Ammon's horn (tissue), 1 donor: ENCODE measurements at places on chromosomes 11 and 22.

DNA sequence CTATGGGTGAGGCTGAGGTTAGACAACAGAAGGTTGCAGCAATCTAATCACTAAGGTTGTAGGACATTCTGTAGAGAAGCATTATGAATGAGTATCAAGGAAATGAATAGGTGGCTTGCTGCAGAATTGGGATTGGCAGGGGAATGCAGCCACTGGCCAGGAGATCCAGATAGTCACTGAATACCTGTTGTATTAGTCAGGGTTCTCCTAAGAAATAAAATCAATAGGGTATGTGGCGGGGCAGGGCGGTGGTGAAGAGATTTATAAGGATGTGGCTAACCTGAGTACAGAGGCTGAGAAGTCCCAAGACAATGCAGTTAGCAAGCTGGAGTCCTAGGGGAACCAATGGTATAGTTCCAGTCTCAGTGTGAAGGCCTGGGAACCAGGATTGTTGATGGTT lies 163.0 kb downstream of the SPON1 start:
- no peak for DNase-seq

GRCh38 chr22:17726006-17726927 lies 48.0 kb downstream of the BID start:
- DNase-seq: no peak

GRCh38 chr11:126703662-126704061 lies 296.9 kb downstream of the KIRREL3 start:
- DNase-seq: no peak

DNA sequence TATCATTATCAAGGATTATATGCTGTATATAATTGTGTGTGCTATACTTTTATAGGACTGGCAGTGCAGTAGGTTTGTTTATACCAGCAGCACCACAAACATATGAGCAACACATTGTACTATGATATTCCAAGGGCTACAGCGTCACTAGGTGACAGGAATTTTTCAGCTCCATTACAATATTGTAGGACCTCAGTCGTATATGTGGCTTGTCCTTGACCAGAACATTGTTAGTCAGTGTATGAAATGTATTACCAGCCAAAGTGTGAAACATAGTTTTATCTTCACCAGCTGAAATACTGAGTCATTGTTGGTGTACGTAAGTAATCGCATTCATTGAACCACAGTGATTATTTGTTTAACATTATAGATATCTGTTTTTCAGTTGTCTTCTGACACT lies 20.4 kb downstream of the JHY start:
- no peak for DNase-seq

DNA sequence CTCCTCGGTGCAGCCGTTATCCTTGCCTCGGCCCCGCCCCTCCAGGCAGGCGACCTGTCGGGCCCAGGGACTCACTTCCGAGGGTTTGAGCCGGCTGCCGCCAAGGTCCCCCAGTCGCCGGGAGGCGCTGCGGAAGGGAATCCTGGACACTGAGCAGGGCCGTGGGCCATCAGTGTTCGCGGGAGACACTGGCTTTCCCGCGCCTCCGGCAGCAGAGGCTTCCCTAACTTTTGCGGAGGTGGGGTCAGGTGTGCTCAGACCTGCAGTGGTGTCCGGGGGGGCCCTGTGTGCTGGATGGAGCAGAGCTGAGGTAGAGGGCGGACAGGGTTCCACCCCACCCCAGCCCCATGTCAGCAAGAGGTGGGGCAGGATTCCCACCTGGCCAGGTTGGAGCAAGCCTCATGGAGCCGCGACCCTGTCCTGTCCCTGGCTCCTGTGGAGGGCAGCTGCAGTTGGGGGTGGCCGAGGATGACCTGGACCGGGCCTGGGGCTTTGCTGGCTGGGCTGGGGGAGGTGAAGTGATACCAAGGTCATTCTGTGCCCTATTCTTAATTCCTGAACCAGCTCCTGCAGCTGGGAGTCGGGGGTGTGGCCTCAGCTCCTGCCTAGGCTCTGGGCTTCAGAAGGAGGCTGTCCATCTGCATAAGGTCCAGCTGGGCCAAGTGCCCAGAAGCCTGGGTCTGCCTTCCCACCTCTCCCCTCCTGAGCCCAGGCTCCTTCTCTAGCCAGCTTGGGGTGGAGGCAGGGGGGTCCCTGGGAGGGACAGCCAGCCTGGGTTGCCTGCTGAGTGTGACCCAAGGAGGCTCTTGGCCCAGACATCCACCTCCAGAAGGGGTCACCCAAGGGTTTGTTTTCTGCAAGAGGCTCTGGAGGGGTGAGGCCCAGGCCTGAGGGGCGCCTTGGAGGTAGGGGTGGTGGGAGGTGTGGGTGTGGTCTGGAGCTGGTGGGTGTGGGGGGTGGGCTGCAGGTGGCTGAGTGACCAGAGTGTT lies 8.4 kb downstream of the TSPAN4 start:
- no peak for DNase-seq

GRCh38 chr11:79440571-79441460 lies at the start of gene TENM4:
Gene TENM4 (minus strand): TSS chr11:79441030. CDS start chr11:79069944, 371,086 bp downstream.
- DNase-seq: peak; percentile 89
